ENCODE measurements at places on chromosomes 13 and 19.

DNA sequence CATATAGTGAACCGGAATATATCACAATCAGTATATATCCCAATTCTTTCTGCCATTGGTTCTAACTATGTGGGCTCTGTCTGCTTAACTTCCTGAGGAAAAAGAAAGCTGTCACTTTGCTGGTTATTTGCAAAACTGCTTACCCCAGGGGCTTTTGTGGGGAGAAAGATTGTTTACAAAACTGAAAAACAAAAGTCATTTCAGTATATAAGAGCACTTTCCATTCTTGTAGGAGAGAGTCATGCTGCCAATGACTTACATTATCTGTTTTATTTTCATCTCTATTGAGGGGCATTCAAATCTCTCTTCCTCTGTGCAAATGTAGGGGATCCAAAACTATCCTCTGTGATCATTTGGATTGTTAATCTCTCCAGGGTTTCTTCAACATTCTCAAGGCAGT is 3.2 kb upstream of the HS6ST3 start:
- DNase-seq: no peak

GRCh38 chr13:114020750-114021463 is 47.0 kb upstream of the C13orf46 start:
- DNase-seq: no peak

- no peak for DNase-seq
These were observed 3.1 kb downstream of the RPS28 start for GRCh38 chr19:8324186-8325050.

GRCh38 chr13:96994017-96994857 is at the start of gene OXGR1:
OXGR1 (minus strand) TSS chr13:96994476; CDS start chr13:96987759, 6,717 bp downstream.
- DNase-seq: no peak

GRCh38 chr13:34412817-34413375 is 529.2 kb upstream of the NBEA start:
- DNase-seq: no peak

GRCh38 chr19:3129112-3129511 is 6.7 kb upstream of the GNA15 start:
- DNase-seq: no peak

GRCh38 chr13:95199896-95200295 is 101.4 kb downstream of the ABCC4 start:
- DNase-seq: no peak

DNA sequence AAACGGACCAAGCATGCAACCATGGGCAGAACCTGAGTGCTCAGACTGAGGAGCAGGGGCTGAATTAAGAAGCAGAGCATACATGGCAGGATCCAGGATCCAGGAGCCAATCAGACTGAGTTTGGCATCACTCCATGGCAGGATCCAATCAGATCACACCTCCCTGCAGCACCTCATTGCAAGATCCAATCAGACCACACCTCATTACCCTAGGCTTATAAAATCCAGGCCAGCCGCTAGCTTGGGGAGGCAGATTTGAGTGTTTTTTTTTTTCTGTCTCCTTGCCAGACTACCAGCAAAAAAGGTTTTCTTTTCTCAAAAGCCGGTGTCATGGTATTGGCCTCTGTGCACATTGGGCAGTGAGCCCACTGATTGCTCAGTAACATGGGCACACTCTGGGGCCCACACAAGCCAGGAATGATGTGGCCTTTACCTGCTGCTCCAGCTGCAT is 127.9 kb upstream of the GJB6 start:
- no peak for DNase-seq

GRCh38 chr19:17020385-17020784 is 6.2 kb downstream of the CPAMD8 start:
- DNase-seq: no peak

- no peak for DNase-seq
These were observed 4.8 kb downstream of the GNA15 start for GRCh38 chr19:3140667-3141038.

DNA sequence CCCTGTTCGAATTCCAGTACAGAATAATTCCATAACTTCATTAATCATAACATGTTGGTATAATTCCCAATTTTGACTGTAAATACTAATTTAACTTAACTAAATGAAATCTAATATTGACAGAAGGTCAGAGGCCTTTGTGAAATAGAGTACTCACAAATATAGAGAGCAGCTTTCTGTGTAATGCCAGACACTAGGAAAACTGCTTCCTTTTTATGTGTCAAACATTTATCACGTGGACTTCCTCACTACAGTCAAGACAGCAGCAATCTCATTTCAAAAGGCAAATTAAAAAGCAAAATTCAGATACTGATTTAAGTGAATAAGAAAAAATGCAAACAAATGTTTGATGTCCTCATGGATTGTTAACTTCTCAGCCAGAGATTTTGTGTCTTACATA is 13.1 kb downstream of the ITM2B start:
- DNase-seq: no peak

GRCh38 chr13:83563499-83563898 is 318.8 kb downstream of the SLITRK1 start:
- DNase-seq: no peak

DNA sequence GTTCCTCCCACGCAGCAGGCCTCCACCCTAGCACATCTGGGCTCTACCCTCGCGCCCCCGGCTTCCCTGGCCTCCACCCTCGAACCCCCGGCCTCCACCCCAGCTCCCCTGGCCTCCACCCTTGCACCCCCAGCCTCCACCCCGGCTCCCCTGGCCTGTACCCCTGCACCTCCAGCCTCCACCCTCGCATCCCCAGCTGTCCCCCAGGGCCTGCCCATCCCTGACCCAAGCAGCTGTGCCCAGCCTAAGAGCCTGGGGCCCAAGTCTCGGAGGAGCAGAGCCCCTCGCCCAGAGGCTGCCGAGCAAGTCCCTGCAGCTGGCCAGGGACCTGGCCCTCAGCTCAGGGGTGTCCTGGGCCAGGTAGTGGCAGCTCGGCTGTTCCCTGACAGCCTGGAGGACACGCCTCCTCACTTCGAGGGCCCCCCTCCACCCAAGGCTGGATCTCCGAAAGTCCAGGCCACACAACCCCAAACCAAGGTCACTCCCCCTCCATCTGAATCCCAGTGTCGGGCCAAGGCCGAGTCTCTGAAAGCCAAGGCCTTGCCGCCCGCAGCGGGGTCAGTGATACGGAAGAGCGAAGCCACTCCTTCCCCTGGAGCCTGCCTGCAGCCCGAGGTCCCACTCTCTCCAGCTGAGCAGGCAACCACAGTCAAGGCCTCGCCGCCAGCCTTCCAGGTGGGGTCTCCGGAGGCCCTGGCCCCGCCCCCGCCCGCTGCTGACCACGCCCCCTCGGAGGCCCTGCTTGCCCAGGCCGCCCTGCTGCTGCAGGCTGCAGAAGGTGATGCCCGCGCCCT is 7.9 kb upstream of the ARHGAP33 start:
- no peak for DNase-seq

DNA sequence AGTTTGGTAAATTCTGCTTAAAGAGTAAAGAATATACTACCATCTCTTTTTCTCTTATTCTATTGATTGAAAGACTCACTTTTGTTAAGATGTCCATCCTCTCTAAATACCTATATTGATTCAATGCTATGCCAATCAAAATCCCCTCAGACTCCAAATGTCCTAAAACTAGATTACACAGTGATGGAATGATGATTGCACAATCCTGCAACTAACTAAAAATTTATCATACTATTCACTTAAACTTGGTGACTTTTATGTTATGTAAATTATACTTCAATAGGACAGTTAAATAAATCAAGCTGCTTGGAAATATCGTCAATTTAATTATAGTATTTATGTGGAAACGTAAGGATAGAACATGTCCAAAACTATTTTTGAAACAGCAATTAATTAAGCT is 2765.1 kb upstream of the PCDH20 start:
- no peak for DNase-seq

DNA sequence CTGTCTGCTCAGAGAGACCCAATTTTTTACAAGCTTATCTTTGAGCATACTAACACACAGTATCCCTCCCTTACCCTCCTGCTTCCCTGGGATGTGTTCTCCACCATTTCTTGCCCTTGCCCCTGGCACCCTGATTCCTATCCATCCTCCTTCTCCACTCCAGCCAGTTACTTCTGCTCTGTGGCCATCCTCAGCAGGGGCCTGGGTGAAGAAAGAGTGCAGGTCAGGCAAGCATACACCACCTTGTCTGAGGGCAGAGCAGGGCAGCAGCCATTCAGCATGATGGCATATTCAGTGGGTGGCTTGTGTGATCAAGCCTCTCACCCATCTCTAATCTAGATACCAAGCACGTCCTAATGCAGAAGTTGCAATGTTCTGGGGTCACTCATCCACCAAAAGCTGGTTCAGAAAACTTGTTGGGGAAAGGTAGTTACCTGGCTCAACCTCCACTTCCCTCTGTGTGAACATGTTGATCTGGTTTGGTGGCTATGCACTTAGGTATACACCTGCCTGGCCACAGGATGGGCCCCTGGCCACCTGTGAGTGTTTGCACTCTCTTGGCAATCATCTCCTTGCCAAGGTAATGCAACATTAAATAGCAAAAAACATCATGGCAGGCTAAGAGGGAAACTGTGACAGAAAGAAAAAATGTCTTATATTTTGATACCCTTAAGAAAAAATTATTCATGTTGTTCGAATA is 900.3 kb upstream of the MIR17HG start:
- DNase-seq: no peak

GRCh38 chr19:21430675-21431074 is 33.7 kb downstream of the ZNF493 start:
- DNase-seq: no peak

DNA sequence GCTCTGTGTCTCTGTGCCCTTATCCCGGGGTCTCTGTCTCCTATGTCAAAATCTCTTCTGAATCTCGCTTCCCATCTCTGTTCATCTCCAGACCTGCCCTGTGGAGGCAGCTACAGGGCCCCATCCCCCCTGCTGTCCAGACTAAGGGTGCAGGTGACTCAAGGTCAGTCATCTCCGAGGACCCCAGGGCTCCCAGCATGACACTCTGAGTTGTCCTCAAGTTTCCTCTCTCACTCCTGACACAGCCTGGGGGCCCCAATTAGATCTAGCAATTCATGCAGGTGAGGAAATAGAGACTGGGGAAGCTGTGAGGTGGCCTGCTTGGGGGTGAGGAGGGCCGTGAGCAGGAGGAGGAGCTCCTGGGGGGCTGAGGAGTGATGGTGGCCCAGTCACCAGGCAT is 2.1 kb upstream of the CNFN start:
- no peak for DNase-seq

GRCh38 chr13:36666477-36667229 is 7.2 kb upstream of the SERTM1 start:
- no peak for DNase-seq

- DNase-seq: no peak
These were observed 1.0 kb upstream of the CGB7 start for GRCh38 chr19:49058562-49058961.

DNA sequence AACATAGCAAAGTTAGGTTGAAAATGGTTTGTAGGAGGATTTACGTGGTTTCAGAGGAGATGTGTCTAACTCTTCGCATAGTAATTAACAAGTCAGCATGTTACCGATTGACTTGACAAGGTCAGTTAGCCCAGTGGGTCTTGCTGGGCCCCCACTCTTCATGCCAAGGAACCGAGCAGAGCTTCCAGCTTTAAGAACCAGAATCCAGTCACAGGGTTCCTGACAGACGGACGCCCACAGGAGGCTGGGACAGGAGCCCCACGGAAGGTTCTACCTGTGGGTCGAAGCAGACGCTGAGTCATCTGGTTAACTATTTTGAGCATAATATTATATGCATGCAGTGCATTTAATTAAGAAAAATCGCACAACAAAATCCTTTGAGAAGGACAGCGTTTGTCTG is 3.5 kb downstream of the TMEM255B start:
- DNase-seq: no peak

Measured in D721Med (cell line).